Thoracic aorta endothelial cell (primary cell): ENCODE measurements at places on chromosomes 1 and 21. TPM values are rescaled to one million over a fixed set of nuclear protein-coding genes. Genes with fewer than 3 reads are reported as not detected.

Gene TRPM2
- total RNA-seq, result not detected in 2 replicates

Gene MAN1C1
- 1.1 and 1.9 TPM in 2 replicates for total RNA-seq

Gene ITLN2
- total RNA-seq, result 0.27 TPM in 1 of 2 replicates, not detected in the other

Gene TLCD4
- total RNA-seq, result 0.13 and 0.14 TPM in 2 replicates

Gene WDTC1
- 18.1 and 22.7 TPM in 2 replicates for total RNA-seq

Gene CD1E
- not detected in 2 replicates for total RNA-seq

Gene CNR2
- not detected in 2 replicates for total RNA-seq

Gene SIKE1
- total RNA-seq, result 51.9 and 53.7 TPM in 2 replicates

Gene KANK4
- not detected in 2 replicates for total RNA-seq
